Memory B cell (primary cell): ENCODE measurements at places on chromosomes 3 and 15.

DNA sequence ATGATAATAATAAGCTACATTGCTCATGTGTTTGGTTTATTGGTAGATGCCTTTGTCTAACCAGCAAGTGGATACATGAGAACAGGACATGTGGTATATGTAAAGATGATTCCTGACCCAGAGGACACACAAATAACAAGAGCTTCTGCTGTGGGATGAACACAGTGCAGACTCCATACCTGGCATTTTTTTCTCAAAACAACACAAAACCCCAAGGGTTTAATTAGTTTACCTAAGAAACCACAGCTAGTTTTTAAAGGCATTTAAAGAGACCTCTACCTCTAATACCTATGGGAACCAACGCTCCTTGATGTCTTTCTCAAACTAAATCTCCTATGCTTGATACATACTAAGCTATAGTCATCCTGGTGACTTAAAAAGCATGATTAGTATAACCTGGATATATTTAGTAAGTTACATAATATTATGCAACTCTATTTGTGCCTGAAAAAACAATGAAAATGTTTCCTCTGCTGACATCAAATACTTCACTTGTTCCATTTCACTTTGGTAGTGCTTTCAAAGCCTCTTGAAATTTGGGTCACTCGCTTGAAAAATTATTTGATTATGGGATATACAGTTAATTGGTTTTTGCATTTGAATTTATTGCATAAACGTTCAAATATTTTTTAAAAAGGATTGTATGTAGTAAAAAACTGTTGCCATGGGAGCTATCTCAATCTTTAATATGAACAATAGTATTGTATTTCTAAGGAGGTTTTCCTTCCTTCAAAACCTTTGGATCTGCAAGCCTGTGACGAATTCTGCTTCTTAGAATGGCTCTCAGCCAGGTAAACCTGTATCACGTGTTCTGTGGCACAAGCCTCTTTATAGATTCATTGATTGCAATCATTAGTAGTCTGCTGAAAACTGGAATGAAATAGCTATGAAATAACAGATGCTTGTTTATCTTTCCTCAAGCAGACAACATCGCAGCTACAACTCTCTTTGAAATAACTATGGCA, 233.0 kb upstream of the KCNMB2 start:
- DNase-seq: no peak

GRCh38 chr15:66994927-66995656, 70.3 kb upstream of the SMAD3 start:
- DNase-seq: no peak

DNA sequence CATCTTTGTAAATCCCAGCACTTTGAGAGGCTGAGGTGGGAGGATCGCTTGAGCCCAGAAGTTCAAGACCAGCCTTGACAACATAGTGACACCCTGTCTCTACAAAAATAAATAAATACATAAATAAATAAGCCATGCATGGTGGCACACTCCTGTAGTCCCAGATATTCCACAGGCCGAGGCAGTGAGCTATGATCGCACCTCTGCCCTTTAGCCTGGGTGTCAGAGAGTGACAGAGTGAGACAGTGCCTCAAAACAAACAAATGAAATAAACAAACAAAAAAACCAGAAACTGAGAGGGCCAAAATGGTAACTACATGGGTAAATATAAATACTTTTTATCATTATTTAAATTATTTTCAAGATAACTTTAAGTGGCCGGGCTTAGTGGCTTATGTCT, 445.4 kb downstream of the ZIC1 start:
- no peak for DNase-seq

DNA sequence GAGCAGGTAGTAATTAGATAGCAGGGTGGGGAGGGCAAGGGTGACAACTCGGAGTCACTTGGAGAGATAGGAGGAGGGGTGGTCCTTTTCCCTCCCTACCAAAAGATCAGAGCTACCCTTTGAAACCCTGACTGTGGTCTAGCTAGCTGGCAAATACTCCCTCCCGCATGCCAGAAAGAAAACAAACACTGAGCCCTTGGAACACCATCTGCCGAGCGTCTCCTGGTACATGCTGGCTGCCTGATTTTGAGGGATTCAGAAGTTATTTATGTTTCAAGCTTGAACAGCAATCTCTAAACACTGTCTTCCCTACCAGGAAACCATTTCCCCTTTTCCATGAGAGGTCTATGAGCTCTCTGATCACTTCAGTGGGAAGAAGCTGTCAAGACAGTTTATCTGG, 291.6 kb upstream of the CFAP20DC start:
- DNase-seq: no peak

DNA sequence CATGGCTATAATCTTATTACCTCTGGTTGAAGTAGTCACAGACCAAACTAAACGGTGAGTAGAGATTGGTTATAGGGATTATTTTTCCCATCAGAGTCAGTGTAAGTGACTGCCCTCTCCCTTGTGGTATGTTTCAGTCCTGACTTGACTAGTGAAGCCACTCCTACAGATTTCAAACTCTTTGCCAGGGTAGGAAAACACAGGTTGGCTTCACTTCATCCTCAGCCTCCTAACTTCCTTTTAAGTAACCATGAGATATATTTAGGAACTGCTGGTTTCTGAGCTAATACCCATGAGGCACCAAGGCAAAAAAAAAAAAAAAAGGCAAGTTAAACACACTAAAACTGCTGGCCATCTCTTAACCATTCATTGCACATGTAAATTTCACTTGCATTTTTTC, 349.2 kb upstream of the MCTP2 start:
- no peak for DNase-seq
